ENCODE measurements at places on chromosomes 4 and X.

GRCh38 chr4:98503676-98504075, 154.7 kb downstream of the TSPAN5 start:
- DNase-seq, result no peak

GRCh38 chr4:140243278-140243753, 89.3 kb upstream of the MAML3 start:
- DNase-seq, result no peak

GRCh38 chrX:24285082-24285481, 28.8 kb downstream of the SUPT20HL2 start:
- no peak for DNase-seq

- DNase-seq, result no peak
Observed at GRCh38 chr4:87031920-87032319, 97.1 kb downstream of the AFF1 start.

DNA sequence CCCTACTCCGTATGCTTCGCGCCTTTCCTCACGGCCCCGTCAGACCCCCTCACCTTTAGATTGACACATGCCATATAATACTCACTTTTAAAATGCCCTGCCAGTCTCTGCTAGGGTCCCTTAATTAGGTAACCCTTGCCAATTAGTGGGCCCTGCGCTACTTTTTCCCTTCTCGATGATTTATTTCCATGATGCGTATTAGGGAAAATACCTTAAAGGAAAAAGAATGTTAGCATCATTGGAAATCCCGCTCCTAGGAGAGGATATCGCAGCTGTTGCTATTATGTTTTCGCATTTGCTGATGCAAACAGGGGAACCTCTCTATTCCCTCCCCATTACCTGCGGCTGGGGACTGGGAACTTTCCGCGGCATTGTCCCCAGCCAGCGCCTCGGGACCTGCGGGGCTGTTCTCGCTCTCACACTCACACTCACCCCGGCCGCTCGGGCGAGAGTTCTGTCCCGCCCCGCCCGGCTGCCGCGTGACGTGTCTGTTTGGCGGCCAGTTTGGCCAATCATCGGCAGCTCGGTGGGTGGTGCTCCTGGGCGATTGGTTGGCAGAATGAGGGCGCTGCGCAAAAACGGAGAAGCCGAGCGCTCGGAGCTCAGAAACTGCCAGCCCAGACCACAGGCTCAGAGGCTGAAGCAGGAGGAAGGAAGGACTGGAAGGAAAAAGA, at the start of gene PCDH10:
TSS of gene PCDH10 (plus strand) at position 605 of the 674 bp plus-strand sequence. CDS start 847 bp downstream, outside the sequence.
- DNase-seq, result peak; percentile 68
